ENCODE measurements at places on chromosomes 13 and 19. TPM values are rescaled to one million over a fixed set of nuclear protein-coding genes. Genes with fewer than 3 reads are reported as not detected.

GRCh38 chr19:1999856-2000515 is 15.5 kb downstream of the BTBD2 start:
- DNase-seq = no peak

DNA sequence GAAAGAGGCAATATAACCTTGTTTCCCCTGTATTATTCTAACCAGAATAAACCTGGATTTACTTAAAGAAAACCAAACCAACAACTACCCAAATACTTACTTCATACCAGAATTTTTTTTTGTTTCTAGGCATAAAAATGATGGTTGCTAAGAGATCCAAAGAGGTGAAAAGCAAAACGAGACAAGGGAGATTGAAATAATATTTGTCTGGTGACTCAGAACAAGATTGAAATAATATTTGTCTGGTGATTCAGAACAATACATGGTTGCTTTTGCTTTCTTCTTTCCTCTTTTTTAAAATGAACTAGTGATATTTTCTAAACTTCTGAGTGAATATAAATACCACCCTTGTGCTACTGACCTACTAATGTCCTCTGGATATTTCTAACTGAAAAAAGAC is 592.9 kb downstream of the KCTD12 start:
- DNase-seq = peak; percentile 16

Gene ZNF564
- 1.8 TPM for total RNA-seq

- DNase-seq = no peak
These were observed 13.2 kb downstream of the GADD45B start for GRCh38 chr19:2488942-2489731.

GRCh38 chr19:13153569-13154240 is 3.5 kb downstream of the IER2 start:
- no peak for DNase-seq

DNA sequence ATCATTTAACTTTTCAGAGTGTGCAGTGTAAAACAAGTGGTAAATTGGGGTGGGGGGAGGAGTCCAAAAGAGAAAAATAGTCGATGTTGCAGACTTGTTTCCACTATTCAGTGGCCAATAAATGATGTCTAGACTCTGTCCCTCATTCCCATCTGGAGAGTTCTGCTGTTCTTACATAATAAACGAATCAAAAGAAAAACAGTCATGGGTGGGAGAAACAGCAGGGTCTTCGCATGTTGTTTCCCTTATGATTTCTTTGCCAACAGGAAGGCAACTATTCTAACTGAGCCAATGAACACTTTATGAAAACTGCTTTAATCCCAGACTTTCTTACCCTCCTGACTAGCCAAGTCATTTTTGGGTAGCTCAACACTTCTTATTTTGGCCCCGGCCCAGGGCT is 615.5 kb downstream of the FGF9 start:
- no peak for DNase-seq

- no peak for DNase-seq
These were observed 753.6 kb downstream of the LIG4 start for GRCh38 chr13:107461751-107462150.

GRCh38 chr19:30001301-30001700 is 59.3 kb downstream of the URI1 start:
- DNase-seq = no peak

GRCh38 chr13:111789420-111789819 is 277.5 kb upstream of the SOX1 start:
- DNase-seq = no peak

DNA sequence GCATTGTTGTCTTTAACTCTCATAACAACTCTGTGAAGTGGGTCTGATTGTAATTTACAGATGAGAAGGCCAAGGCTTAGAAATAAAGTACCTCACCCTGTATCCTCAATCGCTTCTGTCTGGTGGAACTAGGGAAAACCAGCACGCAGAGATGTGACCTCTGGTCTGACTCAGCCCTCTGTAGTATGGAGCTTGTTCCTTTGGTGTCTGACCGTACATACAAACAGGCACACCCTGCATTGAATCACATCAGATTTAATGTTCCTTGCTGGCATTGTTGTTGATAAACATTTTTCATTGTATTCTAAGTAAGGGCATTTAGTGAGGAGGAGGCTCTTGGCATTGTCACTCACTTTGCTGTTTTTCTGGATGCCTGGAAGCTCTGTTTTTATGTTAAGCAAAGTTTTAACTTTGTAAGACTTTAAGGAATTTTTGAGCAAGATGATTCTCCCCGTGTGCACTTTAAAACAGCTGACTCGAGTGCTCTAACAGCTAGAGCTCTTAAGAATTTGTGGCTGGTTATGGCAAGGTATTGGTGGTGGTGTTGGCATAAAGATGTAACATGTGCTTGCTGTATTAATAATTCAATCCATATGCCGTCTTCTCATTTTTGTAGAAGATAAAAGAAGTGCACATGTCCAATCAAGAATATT is 89.0 kb upstream of the SPATA13 start:
- no peak for DNase-seq

- no peak for DNase-seq
These were observed 53.9 kb upstream of the OBI1 start for GRCh38 chr13:78712831-78713230.

Gene SBK3
- not detected for total RNA-seq

DNA sequence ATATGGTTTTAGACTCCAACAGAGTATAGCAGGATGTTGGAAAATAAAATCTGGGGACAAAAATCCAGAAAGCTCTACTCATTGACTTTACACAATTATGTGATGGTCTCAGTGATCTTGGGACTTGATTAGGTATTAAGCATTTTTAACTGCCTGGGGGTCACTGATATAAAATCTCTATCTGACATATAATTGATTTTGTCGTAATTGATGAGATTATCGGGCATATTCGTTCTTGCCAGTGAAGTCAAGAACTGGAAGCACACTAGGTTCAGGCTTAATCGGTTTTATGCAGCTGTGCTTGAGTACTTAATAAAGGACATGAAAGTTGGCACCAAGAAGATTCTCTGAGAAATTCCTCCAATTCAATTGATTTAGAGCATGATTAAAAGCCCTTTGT is 390.7 kb downstream of the DCT start:
- no peak for DNase-seq

DNA sequence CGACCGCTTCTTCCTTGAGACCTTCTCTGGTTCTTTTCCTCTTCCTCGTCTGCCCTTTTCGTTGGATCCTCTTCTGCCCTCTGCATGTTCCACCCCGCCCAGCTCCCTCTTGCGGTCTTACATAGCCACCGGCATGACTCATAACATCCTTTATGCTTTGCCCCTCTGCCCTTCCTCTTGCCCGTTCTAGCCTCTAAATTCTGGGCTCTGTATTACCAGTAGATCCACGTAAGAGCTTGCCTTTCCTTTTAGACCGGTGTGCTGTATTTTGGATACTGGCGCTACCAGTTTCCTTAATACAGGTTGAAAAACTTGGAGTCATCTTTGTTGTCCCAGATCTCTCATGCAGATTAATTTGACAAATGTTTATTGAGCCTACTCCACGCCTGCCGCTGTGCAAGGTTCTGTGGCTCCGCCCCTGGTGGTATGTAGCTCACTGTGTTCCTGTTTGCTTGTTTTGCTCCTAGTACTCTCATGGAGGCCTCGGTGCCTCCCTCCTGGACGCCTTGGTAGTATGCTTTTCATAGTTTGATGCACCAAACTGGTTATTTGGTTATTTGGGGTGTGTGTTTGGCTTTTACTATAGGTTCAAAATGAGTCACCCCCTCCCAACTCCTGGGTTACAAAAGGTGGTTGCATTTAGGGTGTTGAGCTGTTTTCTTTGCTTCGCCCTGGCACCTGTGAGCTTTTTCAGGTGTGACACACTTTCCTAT is 1.7 kb downstream of the GTF3A start:
- DNase-seq = peak; percentile 93

- DNase-seq = peak; percentile 24
These were observed 34.6 kb upstream of the SOX1 start for GRCh38 chr13:112032186-112032993.

Gene RASGRP4
- total RNA-seq = not detected

- no peak for DNase-seq
These were observed 63.8 kb downstream of the KCNRG start for GRCh38 chr13:50078895-50079654.

- no peak for DNase-seq
These were observed 108.4 kb downstream of the ZNF557 start for GRCh38 chr19:7177926-7178325.

GRCh38 chr19:41114132-41114531 is at the start of gene CYP2F1:
TSS of gene CYP2F1 (plus strand) at chr19:41114432. CDS start at chr19:41116189, 1,757 bp downstream.
- no peak for DNase-seq

Gene MEIOSIN
- total RNA-seq = 0.07 TPM

GRCh38 chr19:49094505-49095482 is 9.5 kb downstream of the SNRNP70 start:
- DNase-seq = no peak

GRCh38 chr13:40667622-40667978 is 1.2 kb upstream of the FOXO1 start:
- no peak for DNase-seq

Data from HT1080 (cell line).